ENCODE measurements at places on chromosomes 3 and 15.

- no peak for DNase-seq
Observed at GRCh38 chr3:150319900-150320299, 88.2 kb upstream of the TSC22D2 start.

- DNase-seq: no peak
Observed at GRCh38 chr3:188123170-188123905, 30.6 kb upstream of the LPP start.

GRCh38 chr15:85583923-85584390 lies 203.6 kb downstream of the AKAP13 start:
- no peak for DNase-seq

DNA sequence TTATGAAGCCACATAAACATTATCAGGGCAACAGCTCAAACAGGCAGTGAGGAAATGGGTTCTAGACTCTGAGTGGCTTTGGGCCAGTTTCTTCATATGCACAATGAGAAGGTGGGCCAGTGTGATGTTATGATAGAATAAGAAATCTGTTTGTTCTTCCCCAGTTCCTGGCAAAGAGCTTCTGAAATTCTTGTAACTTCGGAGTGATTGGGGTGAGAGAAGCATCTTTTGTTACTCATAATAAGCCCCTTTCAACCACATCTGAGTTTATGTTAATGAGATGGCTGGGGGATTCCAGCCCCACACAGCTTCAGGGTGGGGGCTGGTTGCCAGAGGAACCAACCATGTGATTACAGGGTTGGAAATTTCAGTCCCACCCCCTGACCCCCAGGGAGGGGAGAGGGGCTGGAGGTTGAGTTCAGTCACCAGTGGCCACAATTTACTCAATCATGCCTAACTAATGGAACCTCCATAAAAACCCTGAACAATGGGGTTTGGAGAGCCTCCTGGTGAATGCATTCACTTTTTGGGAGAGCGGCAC lies 57.0 kb upstream of the FRMD4B start:
- DNase-seq: no peak

GRCh38 chr15:91318516-91318915 lies 218.5 kb downstream of the SV2B start:
- no peak for DNase-seq
